H54 (cell line): ENCODE measurements at places on chromosomes 3 and 15.

DNA sequence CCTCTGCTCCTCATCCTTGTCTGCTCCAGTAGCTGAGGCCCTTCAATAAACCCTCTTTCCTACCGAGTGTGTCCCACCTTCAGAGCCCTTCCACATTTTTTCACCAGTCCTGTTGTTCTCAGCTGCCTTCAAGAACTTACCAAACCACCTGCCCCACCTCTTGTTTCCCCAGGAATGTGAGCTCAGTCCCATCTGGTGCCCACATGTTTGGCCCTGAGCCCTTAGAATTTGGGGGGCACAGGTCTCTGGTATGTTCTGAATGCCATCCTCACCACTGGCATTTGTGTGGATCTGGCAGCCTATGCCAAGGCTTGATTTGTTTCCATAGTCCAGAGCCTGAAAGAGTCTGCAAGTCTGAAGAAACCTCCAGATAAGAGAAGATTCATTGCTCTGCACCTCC, 315.2 kb upstream of the PPP2R3A start:
- DNase-seq = no peak

GRCh38 chr3:187082758-187083375, 56.4 kb downstream of the RPL39L start:
- DNase-seq = no peak

DNA sequence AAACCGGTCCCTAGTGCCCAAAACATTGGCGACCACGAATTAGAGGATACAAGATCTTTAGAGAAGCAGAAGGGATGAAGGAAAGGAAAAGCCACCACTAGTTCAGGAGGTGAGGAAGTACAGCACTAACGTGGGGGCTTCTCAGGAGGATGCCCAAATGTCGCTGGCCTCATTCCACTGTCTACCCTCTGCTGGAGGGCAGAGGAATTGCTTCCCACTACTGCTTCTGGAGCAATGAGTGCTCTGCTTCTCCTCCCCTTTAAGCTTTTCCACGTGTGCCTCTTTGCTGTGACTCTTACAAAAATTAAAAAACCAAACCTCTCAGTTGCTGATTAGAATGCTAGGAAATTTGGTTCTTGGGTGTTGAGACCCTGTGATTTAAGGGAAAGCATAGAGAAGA, 281.3 kb downstream of the CLSTN2 start:
- peak; percentile 14 for DNase-seq

- no peak for DNase-seq
Measured at GRCh38 chr3:81500039-81500438, 261.4 kb downstream of the GBE1 start.
